ENCODE measurements at places on chromosomes 7 and 10.
A peak's percentile ranks its signal among the peaks of the same experiment; 100 is the strongest.

- DNase-seq: no peak
Measured at GRCh38 chr7:133190650-133191049, 62.2 kb upstream of the EXOC4 start.

DNA sequence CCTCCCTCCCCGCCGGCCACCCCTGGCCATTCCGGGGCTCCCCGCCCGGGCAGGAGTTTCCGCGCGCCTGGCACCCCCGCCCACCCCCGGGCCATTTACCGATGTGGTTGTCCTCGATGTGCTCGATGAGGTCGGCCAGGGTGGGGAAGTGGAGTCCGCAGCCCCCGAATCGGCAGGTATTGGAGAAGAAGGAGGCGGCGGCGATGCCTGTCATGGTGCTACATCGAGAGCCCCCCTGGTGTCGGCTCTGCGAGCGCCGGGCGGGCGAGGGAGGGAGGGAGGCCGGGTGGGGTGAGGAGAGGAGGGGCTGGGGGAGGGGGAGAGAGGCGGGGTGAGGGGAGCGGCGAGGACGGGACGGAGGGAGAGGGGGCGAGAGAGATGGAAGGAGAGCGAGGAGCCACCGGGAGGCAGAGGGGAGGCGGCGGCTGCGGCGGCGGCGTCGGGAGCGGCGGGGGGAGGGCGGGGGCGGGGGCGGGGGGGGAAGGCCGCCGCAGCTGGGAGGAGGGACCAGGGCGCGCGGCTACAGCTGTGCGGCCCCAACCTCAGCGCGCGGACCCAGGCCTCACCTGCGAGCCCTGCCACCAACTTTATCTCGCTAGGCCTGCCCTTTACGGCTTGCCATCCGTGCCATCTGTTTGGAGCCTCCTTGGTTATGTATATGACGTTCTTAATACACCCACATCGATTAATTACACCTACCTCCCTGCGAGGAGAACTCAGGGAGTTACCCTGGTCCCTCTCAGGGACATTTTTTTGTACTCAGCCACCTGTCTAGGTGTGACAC lies at the start of gene JAZF1:
TSS of gene JAZF1 (minus strand) at position 432 of the 784 bp plus-strand sequence.
- DNase-seq: peak; percentile 64

GRCh38 chr10:69972981-69973397 lies 79.7 kb upstream of the MACROH2A2 start:
- no peak for DNase-seq

DNA sequence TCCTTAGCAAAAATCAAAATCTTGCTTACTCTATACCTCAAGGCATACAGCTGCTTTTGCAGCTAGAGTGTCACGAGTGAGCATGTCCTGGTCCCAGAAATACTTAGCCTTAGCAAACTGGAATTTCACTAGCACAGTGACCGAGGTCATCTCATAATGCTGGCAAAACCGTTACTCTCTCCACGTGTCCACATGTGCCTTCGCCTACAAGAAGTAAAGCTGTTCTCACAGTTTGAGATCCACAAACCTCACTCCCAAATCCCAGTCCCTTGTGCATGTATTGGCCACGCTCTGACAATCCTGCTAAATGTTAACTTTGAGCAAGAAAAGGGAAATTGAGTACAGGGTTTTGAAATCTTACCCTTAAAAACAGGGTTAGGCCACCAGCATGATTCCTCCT lies 111.0 kb upstream of the PLXDC2 start:
- DNase-seq: no peak

GRCh38 chr7:20235288-20235687 lies 18.1 kb upstream of the MACC1 start:
- no peak for DNase-seq

GRCh38 chr7:95066737-95067530 lies 159.5 kb downstream of the PPP1R9A start:
- no peak for DNase-seq

GRCh38 chr7:86786376-86786775 lies 142.7 kb downstream of the GRM3 start:
- no peak for DNase-seq

- DNase-seq: no peak
Measured at GRCh38 chr10:59809644-59809974, 56.4 kb upstream of the MRLN start.

DNA sequence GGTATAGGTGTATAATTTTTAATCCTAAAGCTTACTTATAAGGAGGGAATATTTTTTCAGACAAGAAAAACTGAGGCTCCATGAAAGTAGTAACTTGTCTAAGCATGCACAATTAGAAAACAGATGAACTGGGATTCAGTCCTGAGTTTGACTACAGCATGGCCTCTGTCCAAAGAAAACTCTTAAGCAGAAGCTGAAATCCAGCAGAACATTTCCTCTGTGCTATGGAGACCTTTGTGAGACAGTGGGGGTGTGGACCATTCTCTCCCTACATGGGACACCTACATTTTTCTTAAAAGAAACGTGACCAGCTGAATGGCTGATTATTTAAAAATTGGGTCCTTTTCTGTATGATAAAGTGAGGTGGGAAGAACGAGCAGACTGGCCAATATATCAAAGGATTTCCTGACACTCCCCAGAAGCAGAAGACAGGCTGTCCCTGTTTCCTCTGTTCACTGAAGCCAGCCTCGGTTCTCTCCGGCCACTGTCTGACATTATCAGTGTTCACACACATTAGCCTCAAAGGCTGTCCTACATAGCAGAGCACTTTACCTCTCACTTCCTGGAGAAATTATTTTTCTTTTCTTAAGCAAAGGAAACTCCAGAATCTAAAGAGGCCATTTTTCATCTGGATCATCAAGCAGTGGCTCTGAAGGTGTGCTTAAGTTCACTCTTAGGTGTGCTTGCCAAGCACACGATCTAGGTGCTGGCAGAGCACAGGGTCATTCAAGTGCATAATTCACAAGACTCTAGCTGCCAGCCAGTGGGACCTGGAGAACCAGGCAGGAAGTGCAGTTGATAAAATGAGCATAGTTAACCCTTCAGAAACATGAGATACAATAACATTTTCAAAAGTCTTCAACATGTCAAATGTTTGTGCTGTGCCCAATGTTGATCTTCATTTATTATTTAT lies 40.4 kb upstream of the KIAA1217 start:
- no peak for DNase-seq

GRCh38 chr7:17234030-17234397 lies 64.4 kb upstream of the AHR start:
- DNase-seq: peak; percentile 49

- DNase-seq: peak; percentile 36
Measured at GRCh38 chr7:113086431-113086888, at the start of gene GPR85. Gene GPR85, minus strand, starts transcription at chr7:113086827. Its CDS starts 2,106 bp downstream, at chr7:113084721.

GRCh38 chr7:139741789-139742344 lies 35.9 kb downstream of the HIPK2 start:
- no peak for DNase-seq

- DNase-seq: no peak
Measured at GRCh38 chr10:117533507-117534281, 8.9 kb upstream of the EMX2 start.

- no peak for DNase-seq
Measured at GRCh38 chr10:85789982-85790789, 576.4 kb downstream of the GRID1 start.

GRCh38 chr7:101605611-101606497 lies 23.2 kb downstream of the MYL10 start:
- no peak for DNase-seq

DNA sequence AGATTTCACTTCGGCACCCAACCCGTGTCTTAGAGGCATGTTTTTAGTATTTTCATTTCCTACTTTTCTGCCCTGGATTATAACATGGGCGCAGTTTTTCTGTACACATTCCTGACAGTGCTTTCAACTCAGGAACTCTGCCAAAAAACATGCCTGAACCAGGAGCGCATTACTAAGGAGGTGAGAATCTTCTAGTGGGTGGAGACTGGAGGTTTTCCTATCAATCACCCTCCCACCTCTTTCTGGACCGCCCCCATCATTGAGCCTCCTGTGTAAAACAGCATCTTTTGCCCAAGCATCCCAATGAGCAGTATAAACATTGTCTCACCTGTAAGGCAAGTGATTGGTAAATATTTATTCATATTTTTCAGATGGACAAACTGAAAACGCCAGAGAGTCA lies 53.2 kb downstream of the STK17A start:
- DNase-seq: no peak

GRCh38 chr7:136998495-136998894 lies 130.0 kb downstream of the CHRM2 start:
- no peak for DNase-seq

DNA sequence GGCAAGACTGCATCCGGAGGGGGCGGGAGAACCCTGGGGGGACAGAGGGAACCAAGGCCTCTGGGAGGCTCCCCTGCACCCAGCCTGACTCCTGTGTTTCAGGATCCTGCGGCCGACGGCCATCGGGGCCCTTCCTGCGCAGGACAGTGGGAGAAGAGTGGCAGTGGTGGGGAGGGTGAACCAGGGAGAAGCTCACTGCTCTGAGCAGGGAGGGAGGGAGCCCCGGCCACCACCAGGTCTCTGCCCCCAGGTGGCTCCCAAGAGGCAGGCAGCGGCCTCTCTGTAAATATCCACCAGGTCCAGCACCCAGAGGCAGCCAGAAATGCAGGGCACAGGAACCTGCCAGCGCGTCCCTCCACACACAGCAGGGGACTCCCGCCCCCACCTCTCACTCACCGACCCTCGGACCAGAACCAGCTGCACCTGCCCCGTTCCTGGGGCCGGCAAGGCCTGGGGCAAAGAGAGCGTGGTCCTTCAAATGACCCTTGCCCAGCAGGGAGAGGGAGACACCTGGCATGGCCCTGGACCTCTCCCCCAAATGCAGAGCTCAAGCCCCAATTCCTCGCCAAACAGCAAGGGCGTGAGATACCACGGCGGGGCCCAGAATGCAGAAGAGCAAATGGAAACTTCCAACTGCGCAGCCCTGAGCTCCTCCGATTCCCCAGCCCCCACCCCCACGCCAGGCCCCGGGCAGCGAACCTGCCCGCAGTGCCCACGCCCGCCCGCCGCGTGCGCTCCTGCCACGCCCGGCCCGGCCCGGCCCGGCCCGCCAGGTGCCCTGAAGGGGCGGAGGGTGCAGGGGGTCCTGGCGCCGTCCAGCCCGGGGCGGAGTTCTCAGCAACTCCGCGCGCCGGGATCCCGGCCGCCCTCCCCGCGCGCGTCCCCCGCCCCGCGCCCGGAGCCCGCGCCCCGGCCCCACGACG lies 805 bp downstream of the RASGEF1A start:
- DNase-seq: peak; percentile 45

DNA sequence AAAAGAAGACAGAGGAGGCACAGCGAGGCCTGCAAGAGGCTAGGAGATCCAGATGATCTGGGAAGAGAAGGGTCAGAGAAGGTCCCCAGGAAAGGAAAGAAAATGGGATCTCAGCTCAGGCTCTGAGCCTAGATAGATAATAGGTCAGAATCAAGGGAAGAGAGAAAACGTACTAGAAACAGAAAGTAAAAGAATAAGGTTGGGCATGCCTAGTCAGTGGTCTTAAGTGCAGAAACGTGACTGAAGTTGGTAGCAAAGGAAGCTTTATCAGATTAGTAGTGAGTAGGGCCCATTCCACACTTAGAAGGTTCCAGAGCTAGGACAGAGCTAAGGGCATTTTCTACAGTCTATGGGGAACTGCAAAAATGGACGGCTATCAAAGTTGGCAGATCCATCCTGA lies 84.8 kb upstream of the ASAH2 start:
- DNase-seq: no peak

DNA sequence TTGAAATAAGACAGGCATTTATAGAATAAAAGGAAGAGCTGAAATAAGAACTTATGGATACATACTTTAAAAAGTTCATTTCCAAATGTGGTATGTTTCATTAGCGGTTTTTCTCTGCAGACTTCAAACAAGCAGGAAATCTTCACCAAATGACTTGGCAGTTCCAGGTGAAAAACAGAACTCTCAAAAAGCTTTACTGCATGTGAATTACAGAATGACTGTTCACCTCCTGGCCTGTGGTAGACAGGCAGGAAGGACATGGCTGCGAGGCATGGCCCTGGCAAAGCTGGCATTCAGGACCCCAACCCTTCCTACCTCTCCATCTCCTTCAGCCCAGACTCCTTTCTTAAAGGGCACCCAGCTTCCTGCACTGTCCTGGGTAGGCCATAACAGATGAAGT lies 21.2 kb upstream of the ENO4 start:
- no peak for DNase-seq

- DNase-seq: no peak
Measured at GRCh38 chr10:112225771-112226438, 42.3 kb upstream of the GPAM start.

DNA sequence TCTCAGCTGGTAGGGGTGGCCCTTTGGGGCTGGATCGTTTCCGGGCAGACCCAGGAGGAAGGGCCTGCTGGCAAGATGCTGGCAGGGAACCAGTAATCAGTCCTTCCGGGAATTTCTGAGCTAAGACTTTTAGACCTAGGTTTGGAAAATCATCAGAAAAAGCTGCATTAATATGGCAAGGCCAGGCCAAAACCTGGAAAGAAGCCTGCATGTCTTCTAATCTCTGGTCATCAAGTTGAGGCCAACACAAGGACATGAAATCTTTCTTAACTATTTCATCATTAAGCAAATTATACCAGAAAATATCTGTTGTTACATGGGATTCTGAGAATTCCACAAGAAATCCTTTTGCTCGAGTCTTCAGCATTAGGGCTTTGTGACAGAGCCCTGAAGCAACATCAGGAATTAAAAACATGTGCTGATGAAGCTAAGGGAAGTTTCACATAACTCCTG lies 19.9 kb downstream of the CPA1 start:
- no peak for DNase-seq

- DNase-seq: no peak
Measured at GRCh38 chr7:119271147-119271779, 1001.7 kb upstream of the KCND2 start.

- peak; percentile 67 for DNase-seq
Measured at GRCh38 chr10:132458586-132459300, 61.7 kb downstream of the PWWP2B start.

DNA sequence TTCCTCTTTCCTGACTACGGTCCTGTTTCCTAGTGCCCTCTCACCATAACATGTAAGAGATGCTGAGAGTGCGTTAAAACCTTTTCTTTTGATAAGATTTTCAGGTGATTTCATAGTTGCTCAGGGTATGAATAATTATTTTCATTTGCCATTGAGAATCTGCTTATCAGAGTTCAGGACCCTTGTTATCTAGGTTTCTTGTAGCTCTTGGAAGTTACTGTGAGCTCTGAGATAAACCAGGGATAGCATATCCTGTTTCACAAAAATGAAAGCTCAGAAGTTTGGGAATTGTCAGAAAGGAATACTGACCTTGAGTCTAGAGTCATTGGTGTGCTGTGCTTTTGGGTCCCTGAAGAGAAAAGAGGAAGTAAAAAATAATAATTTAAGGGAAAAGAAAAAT lies 76.8 kb upstream of the PRKG1 start:
- no peak for DNase-seq

- DNase-seq: no peak
Measured at GRCh38 chr10:131891929-131892805, 8.6 kb upstream of the PPP2R2D start.

DNA sequence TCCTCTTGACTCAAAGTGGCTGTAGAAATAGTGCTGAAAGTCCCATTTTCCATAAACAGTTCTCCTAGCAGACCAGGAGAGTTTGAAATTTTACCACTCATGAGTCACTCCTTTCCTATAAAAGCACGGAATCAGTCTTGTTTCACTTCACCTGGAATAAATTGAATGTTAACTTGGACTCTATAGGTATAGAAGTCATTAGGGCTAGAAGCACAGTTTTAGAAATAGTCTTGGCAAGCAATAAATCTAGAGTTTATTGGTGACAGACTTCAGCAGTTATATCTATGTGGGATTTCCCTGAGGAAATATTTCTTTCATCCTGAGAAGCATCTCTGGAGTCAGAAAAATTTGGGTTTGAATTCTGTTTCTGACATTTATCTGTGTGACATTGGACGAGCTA lies 212.4 kb downstream of the RNLS start:
- no peak for DNase-seq
